ENCODE measurements at places on chromosomes 2 and 18.

- no peak for DNase-seq
Observed at GRCh38 chr18:31661965-31662364, 22.4 kb downstream of the B4GALT6 start.

DNA sequence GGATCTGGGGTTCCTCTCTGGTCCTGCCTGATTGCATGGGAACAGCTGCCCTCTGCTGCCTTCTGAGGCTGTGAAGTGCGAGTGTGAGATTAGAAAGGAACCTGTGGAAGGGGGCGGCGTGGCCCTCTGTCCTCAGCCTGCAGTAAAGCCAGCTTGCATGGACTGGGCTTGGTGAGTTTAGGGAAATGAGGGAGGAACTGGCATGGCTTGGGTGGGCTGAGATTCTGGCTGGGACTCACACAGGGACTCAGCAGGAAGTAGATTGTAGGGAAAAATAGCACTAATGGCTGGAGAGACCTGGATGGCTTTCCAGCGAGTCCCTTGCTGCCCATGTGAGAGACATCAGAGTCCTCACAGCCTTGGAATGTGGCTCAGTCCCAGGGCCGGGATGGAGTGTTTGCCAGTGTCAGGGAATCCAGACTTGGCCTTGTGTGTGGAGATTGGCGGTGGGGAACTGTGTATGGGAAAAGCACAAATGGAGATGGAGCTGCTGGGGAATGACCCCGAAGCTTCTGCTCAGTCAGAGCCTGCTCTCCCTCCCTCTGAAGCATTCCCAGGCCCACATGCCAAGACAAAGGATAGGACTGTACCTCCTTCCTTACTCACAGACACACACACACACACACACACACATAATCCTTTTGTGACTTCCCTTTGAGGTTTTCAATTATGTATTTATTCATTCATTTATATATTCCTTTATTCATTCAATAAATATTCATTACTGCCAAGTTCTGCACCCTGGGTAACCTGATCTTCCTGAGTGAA, 115.4 kb downstream of the ACAA2 start:
- no peak for DNase-seq

GRCh38 chr2:63735931-63736330, 105.8 kb upstream of the UGP2 start:
- no peak for DNase-seq

- DNase-seq = no peak
Observed at GRCh38 chr18:9683418-9684396, 24.4 kb upstream of the RAB31 start.

- no peak for DNase-seq
Observed at GRCh38 chr2:9208875-9209274, 2.3 kb downstream of the ASAP2 start.

DNA sequence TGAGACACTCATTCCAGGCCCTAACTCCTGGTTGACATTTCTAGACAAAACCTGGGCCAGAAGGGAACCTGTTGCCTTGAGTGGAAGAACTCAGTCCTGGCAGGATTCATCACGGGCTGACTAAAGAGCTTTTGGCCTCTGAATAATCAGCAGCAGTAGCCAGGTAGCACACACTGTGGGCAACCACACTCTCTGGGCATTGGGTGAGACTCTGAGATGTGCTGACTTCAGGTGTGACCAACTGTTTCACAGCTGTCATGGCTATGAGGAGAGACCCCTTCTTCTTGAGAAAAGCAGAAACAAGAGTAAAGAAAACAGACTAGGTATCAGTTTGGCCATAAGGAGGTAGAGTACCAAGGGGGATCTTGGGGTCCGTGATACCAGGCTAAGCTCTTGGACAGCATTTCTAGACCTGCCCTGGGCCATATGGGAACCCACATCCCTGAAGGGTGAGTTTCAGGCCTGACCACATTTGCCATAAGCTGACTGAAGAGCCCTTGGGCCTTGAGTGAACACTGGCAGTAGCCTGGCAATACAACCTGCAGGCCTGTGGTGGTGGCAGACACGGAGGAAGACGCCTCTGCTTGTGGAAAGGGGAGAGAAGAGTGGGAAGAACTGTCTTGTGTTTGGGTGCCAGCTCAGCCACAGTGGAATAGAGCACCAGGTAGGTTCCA, 230.9 kb downstream of the DLGAP1 start:
- DNase-seq = no peak

DNA sequence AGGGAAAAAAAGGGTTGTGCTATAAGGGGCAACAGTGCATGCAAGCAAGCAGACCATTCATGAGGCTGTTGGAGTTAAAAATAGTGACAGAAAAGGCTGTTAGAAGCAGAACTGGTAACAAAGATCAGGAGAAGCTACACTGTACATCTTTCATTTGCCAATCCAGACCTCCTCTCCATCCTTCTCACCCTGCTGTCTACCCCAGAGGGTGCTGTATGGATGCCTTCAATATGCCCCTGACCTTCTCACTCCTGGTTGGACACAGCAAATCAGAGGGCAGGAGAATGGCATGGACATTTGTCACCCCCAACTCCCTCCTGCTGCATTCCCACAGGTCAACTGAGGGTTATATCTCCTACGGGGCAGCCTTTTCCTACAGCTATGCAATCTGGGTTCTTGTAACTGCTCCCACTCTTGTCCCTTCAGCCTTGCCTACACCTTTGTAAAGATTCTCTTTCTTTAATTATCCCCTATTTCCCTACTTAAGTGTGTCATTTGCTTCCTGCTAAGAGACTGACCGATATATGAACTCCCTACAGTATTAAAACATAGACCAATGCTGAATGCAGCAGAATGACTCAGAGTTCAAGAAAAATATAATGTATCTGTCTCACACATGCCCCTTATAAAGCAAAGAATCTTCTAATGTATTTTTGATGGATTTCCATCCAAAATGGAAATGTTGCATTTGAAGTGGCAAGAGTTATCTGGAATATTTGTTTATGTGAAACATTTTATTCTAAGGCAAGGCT, 169.2 kb upstream of the NCKAP5 start:
- no peak for DNase-seq

DNA sequence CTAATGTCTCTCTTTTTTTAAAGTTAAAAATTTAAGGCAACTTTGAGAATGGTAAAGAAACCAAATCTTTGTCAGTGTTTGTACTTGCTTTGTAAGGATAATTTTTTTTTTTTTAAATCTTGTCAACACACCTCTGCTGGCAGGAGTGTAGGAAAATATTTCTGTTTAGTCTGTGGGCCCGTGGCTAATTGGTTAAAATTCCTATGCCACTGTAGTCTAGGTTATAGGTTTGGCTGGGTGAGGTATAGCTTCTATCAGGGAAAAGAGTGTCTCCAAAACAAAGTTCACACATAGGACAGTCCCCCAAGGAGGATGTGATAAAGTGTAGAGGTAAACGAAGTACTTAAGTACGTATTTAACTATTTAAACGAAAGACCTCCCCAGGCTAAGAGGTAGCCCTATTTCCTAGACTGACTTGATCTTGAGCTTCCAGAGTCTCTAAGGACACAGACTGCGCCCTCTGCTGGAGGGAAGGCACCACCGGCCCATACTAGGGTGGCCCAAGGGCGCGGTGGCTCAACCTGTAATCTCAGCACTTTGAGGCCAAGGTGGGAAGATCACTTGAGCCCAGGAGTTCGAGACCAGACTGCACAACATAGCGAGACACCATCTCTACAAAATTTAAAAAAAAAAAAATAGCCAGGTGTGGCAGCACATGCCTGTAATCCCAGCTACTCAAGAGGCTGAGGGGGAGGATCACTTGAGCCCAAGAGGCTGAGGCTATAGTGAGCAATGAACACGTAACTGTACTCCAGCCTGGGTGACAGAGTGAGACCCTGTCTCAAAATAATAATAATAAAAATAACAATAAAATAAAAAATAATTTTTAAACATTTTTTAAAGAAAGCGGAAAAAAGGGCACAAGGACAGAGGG, 8.9 kb downstream of the TEX44 start:
- peak; percentile 69 for DNase-seq

DNA sequence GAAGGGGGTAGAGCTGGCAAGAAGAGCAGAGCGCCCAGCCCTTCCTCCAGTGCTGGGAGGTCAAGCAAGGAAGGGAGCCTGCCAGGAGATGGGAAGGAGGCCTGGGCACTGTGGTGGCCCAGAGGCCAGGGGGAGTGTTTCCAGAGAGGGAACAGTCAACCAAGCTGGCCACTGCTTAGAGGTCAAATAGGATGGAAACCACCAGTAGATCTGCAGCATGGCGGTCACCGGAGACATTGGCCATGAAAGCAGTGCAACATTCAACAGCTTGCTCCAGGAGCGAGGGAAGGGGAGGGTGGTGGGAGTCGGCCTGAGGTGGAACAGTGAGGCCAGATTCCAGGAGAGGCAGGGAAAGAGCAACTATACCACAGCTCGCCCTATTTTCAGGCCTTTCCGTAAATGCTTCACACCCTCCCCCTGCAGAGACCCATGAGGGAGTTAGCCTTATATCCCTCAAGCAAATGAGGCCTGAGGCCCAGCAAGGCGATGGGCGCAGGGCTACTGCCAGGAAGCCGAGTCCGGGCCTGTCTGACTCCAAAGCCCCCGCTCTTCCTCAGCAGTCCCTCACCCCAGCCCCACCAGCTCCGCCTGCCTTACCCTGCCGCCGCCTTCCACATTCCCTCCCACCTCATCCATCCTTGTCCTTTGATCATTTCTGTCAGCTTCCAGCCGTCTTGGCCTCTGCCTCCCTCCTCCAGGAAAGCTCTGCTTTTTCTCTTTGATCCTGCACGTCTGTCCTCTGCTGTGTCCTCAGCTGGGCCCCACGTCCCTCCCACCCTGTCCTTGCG, 17.0 kb downstream of the KCNK3 start:
- DNase-seq = no peak

- DNase-seq = no peak
Observed at GRCh38 chr2:220478305-220479058, 851.1 kb downstream of the SLC4A3 start.

DNA sequence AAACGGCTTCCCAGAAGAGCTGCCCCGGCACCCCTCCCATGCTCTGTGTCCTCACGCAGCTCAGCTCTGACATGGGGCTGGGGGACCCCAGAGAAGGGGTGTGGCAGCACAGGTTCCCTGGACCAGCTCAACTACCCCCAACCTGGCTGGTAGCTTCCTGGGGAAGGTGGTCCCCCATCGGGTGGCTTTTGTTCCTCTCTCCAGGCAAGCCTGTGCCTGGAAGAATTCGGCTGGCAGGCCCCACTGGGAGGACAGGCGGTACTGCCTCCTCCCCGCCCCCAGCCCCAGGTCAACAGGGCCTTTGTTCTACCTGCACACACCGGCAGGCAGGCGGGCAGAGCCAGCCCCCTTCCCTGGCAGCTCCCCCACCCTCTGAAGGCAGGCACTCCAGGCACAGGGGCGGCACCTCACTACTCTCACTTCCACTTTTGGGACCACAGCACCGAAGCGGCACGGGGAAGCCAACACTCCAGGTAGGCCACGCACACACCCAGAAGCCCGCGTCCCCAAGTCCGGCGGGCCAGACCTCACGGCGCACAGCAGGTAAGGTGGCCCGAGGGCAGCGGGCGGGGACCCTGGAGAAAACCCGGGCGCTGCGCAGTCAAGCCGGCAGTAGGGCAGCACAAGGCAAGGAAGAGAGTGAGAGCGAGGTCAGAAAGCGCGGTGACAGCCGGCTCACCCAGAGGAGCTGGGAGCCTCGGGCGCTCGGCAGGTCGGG, 1.3 kb downstream of the HS6ST1 start:
- no peak for DNase-seq

DNA sequence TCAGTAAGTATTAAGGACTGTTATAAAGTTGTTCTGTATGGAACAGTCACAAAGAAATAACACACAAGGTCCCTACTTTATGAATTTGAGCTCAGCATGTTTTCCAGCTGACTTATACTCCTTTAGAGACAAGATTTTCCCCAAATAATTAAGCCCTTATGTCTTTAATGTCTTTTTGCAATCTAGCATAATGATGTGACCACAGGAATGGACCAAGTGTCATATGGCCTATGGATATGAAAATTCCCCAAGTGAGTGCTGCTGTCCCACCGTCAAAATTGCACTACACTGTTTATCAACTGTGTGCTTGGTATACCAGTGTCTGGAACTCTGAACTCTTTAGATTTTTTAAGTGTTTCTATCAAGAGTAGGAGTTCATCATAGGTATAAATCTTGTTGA, 369.6 kb downstream of the PID1 start:
- DNase-seq = no peak

DNA sequence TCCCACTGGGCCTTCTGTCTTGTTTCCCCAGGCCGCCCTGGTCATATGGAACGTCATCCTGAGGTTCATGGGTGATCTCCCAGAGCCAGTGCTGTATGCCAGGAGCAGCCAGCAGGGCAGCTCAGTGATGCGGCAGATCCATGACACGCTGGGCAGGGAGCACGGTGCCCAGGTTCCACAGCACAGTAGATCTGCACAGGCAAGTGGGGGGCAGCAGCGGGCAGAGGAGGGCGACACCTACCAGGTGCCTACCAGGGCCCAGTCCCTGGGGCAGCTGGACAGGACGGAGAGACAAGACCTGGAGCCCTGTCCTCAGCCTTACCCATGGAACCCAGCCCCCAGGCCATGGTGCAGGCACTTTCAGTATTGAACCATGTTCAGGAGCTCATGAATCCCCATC, 36.1 kb upstream of the GPR17 start:
- DNase-seq = no peak

GRCh38 chr2:230731512-230731911, 18.9 kb downstream of the CAB39 start:
- no peak for DNase-seq

- no peak for DNase-seq
Observed at GRCh38 chr18:26052505-26052904, 37.9 kb downstream of the SS18 start.
